Activated CD4-positive, alpha-beta T cell treated with anti-CD3 and anti-CD28 coated beads, Interleukin-2, amount 50 U/mL, for 48 hours (primary cell): ENCODE measurements at places on chromosomes 4 and X.

DNA sequence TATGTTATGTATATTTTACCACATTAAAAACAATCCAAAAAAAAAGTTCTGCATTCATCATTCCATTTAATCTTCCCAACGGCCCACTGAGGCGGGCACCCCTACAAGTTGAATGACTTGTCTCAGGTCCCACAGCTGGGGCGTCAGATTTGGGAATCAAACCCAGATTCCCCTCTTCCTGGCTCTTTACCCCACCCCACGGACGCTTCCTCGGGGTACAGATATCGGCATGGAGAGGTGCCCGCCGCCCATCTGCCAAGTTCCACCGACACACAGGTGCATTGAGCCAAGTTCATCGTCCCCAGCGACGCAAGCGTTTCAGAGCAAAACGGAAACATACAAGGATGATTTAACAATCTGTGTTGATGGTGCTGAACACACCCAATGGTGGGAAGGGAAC lies 36.9 kb upstream of the MAN2B2 start:
- DNase-seq, result no peak

GRCh38 chr4:8507624-8508023 lies 67.0 kb downstream of the TRMT44 start:
- DNase-seq, result no peak

DNA sequence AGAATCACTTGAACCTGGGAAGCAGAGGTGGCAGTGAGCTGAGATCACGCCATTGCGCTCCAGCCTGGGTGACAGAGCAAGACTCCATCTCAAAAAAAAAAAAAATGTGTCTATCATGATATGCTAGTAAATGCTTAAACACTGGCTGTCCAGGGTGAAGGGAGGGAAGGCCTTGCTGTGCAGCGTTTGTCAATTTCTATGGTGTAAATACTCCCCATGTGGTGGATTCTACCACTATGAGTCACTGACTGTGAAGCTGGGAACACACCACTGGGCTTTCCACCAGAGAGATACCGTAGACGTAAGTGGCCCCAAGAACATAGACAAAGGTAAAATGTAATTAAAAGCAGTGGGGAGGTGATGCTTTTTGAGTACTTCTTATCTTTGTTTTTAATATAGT lies 51.3 kb upstream of the LEF1 start:
- no peak for DNase-seq

- DNase-seq, result no peak
Observed at GRCh38 chrX:151923648-151924047, 11.0 kb downstream of the MAGEA4 start.

DNA sequence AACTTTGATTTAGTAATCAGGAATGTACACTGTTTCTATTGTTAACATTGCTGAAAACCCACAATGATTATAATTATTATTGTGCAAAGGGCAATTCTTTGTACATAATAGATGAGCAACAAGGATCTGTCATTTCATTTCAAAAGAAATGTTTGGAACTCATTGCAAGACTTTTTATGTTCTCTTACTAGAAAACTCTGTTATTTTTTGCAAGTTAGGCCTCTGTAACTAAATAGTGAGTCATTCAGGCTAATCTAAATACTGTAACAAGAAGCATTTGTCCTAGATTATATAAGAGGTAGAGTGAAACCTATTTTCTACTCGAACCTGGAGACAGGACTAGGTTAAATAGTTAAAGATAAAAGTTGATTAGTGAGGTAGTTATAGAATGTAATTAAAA lies 93.2 kb upstream of the FAM47B start:
- DNase-seq, result no peak

- no peak for DNase-seq
Observed at GRCh38 chr4:120694973-120695372, 227.6 kb downstream of the PRDM5 start.

- DNase-seq, result no peak
Observed at GRCh38 chrX:21883258-21883657, 27.5 kb downstream of the YY2 start.

- DNase-seq, result no peak
Observed at GRCh38 chrX:49659771-49660170, 36.0 kb downstream of the PAGE1 start.

GRCh38 chr4:152628128-152628527 lies 51.7 kb downstream of the TMEM154 start:
- no peak for DNase-seq

GRCh38 chrX:55033429-55033828 lies 2.7 kb upstream of the ALAS2 start:
- DNase-seq, result no peak

- DNase-seq, result no peak
Observed at GRCh38 chrX:14194711-14195110, 165.0 kb upstream of the GEMIN8 start.

- no peak for DNase-seq
Observed at GRCh38 chr4:124537971-124538370, 174.6 kb downstream of the ANKRD50 start.

- DNase-seq, result no peak
Observed at GRCh38 chr4:52420330-52420729, 238.8 kb downstream of the USP46 start.

DNA sequence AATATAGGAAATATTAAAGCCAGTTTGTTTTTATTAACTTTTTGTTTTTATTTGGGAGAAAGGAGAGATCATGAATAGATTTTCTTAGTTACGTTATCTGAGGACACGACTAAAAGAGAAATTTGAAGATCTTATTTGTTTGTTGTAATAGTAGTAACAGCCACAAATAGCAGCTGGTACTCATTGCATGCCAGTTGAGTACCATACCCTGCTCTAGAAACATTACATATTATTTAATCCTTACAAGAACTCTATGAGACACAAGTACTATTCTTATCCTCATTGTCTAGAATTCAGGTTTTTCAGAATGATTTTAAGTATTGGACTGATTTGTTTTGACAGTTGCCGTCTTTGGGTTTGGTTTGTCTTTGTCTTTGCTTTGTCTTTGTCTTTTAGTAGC lies 31.8 kb downstream of the USP53 start:
- DNase-seq, result no peak

- DNase-seq, result no peak
Observed at GRCh38 chr4:6644792-6645530, 4.5 kb downstream of the MRFAP1 start.

DNA sequence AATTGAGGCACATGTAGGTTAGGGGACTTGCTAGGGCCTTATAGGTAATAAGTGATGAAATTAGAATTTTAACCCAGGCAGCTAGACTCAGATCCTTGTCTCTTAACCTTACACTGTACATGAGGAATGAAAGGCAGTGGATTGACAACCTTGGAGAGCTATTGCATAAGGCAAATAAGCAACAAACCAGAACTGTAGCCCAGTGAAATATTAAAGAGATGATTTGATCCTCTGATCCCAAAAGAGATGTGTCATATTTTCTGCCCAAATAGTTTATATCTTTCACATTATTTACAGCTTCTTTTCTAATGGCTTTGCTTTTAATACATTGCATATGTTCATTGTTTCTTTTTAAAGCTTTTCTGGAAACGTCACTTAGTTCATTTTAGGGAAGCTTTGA lies 252.6 kb downstream of the ANK2 start:
- no peak for DNase-seq

GRCh38 chrX:154398668-154399526 lies 720 bp downstream of the RPL10 start:
- DNase-seq, result peak; percentile 78

DNA sequence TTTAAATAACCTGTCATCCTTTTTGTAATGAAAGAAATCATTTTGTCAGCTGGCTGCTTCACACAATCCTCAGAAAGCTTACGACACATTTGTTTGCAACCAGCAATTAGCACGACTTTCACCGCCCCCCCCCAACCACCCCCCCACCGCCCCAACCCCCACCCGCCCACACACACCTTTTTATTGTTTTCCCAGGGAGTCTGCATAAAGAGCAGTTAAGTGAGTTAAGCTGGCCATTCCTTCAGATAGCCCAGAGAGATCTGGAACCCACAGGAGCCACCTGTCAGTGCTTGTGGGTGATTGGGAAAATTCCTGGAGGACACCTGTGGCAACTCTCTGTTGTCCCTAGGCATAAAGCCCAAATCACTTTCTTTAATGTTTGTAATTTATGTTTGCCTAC lies 175.7 kb upstream of the FMR1 start:
- DNase-seq, result no peak

DNA sequence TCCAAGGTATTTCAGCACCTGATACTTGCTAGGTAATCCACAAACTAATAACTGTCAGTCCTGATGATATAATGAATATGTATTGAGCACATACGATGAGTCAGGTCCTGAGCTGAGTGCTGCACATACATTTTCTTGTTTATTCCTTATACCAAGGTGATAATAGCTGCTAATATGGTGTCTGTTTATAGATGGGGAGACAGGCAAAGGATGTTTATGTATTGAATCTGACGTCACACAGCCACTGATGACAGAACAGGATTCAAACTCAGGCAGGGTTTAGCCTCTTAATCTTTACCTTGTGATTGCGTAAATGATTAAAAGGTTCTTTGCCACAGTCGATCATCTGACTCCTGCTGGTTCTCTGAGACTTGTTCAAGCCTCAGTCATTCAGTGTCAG lies 609.9 kb upstream of the CPEB2 start:
- DNase-seq, result no peak

GRCh38 chr4:123606946-123607542 lies 210.4 kb downstream of the SPRY1 start:
- DNase-seq, result no peak

GRCh38 chr4:151166636-151167035 lies 67.2 kb downstream of the RPS3A start:
- DNase-seq, result no peak

DNA sequence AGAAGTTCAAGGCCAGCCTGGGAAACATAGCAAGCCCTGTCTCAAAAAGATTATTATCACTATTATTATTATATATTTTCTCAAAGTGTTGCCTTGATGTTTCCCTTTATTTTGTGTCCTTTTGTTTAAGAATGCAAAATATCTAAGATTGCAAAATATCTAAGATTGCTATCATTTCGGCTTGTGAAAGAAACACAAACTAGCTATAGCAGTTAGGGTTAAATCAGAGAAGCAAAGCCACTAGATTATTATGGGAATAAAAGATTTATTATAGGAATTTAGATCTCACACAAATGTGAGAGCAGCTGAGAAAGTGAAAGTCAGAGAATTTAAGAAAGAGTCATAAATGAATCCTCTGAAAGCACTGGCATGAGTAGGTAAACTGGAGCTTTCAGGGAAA lies 18.0 kb upstream of the TMEM184C start:
- DNase-seq, result no peak

- no peak for DNase-seq
Observed at GRCh38 chr4:85399270-85399669, 75.7 kb upstream of the ARHGAP24 start.

DNA sequence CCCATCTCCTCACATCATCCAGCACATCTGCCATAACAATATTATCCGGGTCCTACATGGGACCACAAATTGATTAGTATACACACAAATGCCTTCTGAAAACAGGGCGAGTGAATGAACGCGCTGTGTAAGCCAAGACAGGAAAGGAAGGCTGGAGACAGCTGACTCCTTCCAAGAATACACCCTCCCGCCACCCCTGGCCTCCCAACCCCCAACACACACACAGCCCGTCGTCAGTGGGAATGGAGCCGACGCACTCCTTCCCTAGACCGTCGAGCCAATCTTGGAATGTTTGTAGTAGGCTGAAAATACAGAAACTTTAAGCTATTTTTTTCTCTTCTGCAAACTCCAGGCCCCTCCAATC lies 319 bp upstream of the MAGEH1 start:
- DNase-seq, result no peak

GRCh38 chr4:95283320-95283719 lies 265.5 kb downstream of the UNC5C start:
- no peak for DNase-seq

GRCh38 chr4:11160288-11160687 lies 268.4 kb downstream of the HS3ST1 start:
- no peak for DNase-seq

- no peak for DNase-seq
Observed at GRCh38 chr4:113147498-113148111, 98.2 kb downstream of the ANK2 start.

- DNase-seq, result no peak
Observed at GRCh38 chr4:43066415-43066814, 173.9 kb downstream of the GRXCR1 start.

- DNase-seq, result no peak
Observed at GRCh38 chr4:20480165-20480947, 219.9 kb upstream of the PACRGL start.

- DNase-seq, result no peak
Observed at GRCh38 chr4:150280975-150281374, 202.7 kb downstream of the DCLK2 start.

- no peak for DNase-seq
Observed at GRCh38 chr4:31084806-31085416, 364.7 kb downstream of the PCDH7 start.

DNA sequence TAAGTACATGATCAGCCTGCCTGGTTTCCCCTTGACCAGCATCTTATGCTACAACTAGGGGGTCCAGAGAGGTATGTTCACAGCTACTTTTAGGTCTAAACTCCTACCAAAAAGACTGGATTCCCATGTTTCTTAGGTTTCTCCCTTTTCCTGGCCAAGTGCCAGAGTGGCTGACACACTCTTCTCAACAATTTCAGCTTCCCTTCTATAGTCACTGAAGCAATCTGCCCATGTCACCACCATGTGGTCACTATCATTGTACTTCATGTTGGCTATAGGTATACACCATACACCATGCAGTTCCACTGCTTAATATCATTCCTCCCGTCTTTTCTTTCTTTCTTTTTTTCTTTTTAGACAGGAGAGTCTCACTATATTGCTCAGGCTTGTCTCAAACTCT lies 66.9 kb downstream of the KLHL13 start:
- no peak for DNase-seq

DNA sequence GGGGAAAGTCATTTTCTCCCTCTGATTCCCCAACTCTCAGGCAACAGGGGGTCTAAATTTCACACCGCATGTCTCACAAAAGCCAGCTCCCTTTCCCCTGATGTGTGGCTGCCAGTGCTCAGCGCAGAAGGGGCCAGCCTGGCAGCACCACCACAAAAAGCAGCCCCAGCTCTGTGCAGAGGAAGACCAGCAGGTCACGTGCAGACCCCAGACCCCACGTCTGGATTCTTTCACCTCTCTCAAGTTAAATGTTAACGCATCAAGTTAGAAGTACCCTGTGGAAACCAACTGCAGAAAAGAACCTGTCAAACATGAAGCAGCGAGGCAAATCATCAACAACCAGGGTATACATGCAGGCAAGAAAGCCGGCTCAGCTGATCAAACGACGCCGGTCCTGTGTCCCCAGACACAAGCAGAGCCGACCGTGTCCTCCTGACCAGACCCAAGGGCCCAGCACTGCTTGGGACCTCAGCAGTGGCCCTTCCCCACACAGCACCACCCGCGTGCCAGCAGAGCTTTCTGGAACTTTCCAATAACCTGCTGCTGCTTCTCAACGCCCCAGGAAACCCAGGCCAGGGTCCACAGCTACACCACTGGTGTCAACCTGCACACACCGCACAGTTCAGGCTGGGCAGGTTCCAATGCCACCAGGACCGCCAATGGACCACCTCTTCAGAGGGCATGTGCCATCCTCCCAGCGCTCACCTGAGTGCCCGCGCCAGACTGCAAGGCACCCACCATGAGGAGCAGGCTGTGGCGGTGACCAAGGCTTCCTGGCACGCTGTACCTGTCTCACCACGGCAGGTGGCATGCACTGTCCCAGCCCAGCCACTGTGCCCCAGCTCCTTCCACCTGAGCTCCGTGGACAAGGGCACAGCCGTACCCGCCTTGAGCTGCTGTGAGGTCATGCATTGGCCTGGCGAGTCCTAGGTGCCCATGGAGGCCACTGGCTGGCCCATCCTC lies 4.0 kb downstream of the LRPAP1 start:
- no peak for DNase-seq

GRCh38 chr4:121690001-121690400 lies 6.8 kb downstream of the ANXA5 start:
- no peak for DNase-seq

GRCh38 chr4:65670331-65671031 lies at the start of gene EPHA5:
Gene EPHA5 (minus strand): TSS chr4:65670489. CDS start chr4:65669742, 747 bp downstream.
- DNase-seq, result no peak
